ENCODE measurements at places on chromosomes 3 and 15.

DNA sequence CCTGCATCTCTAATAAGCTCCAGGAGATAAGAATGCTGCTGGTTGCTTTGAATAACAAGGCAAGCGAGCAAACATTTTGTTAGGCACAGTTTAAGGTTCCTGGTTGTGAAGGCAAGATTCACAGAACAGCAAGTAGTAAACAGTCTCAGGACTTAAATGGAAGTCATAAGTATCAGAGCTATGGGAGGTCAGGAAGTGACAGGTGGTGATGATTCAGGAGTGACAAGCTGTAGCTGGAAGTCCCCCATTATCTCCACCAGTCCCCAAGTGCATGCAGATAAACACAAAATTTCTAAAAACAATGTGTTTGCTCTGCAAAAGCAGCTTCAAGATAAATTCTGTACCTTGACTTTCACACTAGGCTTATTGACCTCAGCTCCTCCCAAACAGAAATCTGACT is 3.3 kb downstream of the FETUB start:
- no peak for DNase-seq

- DNase-seq: no peak
Observed at GRCh38 chr15:79644091-79644490, 212.0 kb downstream of the MINAR1 start.

- DNase-seq: no peak
Observed at GRCh38 chr3:184186184-184186901, at the start of gene ABCF3. Gene ABCF3, plus strand, starts transcription at chr3:184186199. Its CDS starts 9 bp downstream, at chr3:184186208.

- no peak for DNase-seq
Observed at GRCh38 chr3:182861348-182861747, 68.0 kb downstream of the ATP11B start.

- DNase-seq: no peak
Observed at GRCh38 chr3:171026597-171027293, at the start of gene SLC2A2. Gene SLC2A2, minus strand, starts transcription at chr3:171026720. Its CDS starts 50 bp downstream, at chr3:171026670.

- no peak for DNase-seq
Observed at GRCh38 chr15:98160236-98160635, 199.7 kb downstream of the ARRDC4 start.

- DNase-seq: no peak
Observed at GRCh38 chr15:31392761-31393401, 66.2 kb downstream of the KLF13 start.

DNA sequence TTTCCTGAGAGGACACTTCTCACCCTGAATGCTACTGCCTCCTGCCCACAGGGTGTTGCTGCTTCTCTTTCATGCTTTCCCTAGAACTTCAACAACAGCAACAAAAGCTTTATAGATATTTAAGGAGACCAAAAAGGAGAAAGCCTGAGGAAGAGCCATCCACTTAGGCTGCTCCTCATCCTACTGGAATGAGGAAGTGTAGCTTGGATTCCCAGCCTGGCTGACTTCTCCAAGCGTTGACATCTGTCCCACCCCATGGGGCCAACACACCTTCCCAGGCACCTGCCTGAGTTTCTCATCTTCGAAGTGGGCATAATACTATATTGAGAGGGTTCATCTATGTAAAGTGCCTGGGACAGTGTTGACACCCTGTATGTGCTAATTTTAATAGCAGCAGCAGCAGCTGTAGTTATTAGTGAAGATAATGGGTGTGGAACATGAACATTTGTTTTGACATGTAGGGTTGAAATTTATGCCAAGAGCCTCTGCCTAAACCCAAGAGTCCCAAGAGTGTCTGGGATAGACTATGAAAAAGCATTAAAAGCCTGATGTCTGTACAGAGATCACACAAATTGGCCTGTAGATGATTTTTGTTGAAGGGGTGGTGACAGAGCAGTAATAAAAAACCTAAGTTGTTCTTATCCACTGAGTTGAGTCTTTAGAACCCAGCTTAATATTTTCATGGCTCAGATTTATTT is 96.5 kb upstream of the PIAS1 start:
- no peak for DNase-seq
